Renal cortical epithelial cell (primary cell): ENCODE measurements at places on chromosomes 5 and 9. TPM values are rescaled to one million over a fixed set of nuclear protein-coding genes. Genes with fewer than 3 reads are reported as not detected.

SLC6A3 gene
- total RNA-seq: not detected in 2 replicates

SGCD gene
- under 0.01 and 0.35 TPM in 2 replicates for total RNA-seq

ANGPTL2 gene
- 0.17 and 1.7 TPM in 2 replicates for total RNA-seq

GMCL2 gene
- not detected in 2 replicates for total RNA-seq

HEMGN gene
- total RNA-seq: not detected in 2 replicates

GFRA3 gene
- not detected in 2 replicates for total RNA-seq

ZDHHC11 gene
- total RNA-seq: under 0.01 and 2.3 TPM in 2 replicates

GRCh38 chr9:138007918-138008841 lies 130.6 kb downstream of the CACNA1B start:
- DNase-seq: no peak

GRCh38 chr5:154844809-154845208 lies 5.6 kb downstream of the FAXDC2 start:
- no peak for DNase-seq

DNA sequence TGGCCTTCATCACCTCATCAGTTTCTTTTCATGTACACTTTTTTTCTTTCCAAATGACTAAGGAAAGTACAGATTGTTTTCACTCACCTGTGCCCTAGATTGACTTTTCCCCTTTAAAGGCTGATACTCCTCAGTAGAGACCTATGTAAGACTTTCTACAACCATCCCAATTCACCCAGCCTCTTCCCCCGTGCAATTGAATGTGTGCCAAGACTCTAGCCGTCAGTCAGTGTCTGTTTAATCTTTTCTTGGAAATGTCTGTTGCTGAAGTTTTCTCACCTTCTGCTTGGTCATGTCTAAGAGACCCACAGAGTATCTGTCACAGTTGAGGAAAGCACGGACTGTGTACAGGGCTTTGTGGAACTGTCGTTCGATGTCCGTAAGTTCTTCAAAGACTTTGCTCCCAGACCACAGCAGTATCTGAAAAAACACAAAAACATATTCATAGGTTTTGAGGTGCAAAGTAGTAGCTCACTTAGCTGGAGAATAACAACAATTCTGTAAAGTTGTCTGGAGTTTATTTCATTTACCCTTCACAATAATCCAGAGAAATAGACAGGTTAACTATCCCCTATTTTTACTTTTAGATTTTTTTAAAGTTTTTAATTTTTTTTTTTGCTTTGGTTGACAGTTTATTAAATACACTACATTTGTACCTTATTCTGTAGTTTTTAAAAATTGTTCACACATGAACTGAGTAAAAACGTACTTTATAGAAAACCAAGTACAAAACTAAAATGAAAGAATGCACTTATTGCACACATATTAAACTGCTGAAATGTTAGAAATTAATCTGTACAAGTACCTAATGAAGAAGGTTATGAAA lies 13.6 kb downstream of the PDE6A start:
- no peak for DNase-seq

DNA sequence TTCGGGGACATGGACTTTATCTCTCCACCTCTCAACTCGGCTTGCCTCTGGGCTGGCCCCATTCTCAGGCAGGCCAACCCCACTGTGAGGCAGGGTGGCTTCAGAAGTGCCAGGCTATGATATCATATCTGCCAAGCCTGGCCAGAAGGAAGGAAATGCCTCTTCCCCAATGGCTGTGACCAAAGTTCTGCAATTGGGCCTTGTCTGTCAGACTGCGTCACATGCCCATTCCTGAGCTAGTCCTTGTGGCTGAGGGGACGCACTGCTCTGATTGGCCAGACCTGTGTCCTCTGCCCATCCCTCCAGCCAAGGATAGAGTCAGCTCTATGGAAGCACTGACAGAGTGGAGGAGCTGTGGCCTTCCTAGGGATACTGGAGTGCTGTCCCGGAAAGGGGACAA lies 11.9 kb downstream of the SMIM23 start:
- DNase-seq: no peak

DNA sequence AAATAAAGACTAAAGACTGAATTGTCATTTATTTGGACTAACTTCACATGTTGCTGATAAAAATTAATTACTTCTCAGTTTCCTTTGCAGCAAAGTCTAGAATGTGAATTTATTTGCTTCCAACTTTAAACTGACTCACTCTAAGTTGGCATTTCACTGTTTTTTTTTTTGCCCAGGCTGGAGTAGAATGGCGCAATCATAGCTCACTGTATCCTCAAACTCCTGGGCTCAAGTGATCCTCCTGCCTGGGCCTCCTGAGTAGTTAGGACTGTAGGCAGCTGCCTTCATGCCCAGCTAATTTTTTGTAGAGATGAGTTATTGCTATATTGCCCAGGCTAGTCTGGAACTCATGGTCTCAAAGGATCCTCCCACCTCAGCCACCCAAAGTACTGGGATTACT lies 3.5 kb downstream of the CCNB1 start:
- peak; percentile 10 for DNase-seq

DNA sequence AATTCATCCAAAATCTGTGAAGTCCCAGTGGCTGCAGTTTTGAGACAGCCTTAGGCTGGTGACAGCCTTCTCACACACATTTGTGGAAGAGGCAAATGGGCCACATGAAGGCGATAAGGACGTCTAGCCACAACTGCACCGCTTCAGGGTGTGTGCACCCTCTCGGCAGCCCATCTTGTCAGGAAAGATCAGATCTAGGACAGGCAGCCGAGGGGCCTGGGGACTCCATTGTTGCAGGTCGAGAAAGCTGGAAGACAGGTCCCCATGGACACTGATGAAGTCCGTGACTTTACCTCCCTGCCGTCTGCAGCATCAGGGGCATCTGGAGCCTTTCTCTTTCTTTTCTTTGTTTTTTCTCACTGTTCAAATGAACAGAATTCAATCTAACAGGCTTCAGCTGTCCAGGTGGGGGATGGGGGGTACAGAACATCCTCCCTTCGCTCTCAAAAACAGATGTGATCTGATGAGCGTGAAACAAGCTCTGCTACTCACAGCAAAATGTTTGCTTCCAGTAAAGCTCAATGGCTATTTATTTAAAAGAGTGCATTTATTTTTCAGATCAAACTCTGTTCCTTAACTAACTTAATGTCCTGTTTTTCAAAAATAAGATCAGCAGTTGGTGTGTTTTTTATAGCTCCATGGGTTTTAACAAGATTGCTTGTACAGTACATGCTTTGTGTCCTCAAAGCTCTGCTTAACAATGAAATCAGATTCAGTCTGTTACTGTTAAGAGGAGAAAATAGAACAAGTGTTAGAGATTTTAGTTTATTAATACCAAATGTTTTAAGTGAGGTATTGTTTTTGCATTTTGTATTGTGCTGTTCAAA lies 111.8 kb upstream of the OTULINL start:
- DNase-seq: no peak

DNA sequence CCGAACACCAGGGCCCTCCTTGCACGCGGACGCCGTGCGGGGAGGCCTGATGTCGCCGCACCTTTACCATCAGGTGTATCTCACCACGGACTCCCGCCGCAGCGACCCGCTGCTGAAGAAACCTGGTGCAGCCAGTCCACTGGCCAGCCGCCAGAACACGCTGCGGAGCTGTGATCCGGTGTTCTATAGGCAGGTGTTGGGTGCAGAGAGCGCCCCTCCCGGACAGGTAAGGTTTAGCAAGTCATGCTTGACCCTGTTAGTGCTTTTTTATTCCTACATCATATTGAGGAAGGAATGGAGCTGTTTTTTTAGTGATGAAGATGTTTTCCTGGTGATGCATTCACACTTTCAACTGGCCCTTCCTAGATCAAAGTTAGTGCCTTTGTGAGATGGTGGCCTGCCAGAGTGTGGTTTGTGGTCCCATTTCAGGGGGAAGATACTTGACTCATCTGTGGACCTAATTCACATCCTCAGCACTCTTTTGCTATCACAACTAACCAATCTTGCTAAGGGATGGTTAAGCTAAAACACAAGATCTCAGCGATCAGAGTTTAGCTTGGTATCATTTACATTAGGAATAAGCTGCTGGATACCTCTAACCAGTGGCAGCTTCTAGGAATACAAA lies 2.7 kb downstream of the PCDHGC3 start:
- no peak for DNase-seq

GRCh38 chr5:180115326-180116076 lies 43.9 kb upstream of the RNF130 start:
- DNase-seq: no peak

- peak; percentile 74 for DNase-seq
These were observed 5.5 kb upstream of the ESM1 start for GRCh38 chr5:54990841-54991258.
